MV-4-11 (cell line): ENCODE measurements at places on chromosomes 16 and 17.

GRCh38 chr16:82368041-82368440 is 198.0 kb upstream of the MPHOSPH6 start:
- DNase-seq = no peak

- peak; percentile 32 for DNase-seq
Measured at GRCh38 chr17:66715745-66716156, 119.2 kb upstream of the CACNG5 start.

DNA sequence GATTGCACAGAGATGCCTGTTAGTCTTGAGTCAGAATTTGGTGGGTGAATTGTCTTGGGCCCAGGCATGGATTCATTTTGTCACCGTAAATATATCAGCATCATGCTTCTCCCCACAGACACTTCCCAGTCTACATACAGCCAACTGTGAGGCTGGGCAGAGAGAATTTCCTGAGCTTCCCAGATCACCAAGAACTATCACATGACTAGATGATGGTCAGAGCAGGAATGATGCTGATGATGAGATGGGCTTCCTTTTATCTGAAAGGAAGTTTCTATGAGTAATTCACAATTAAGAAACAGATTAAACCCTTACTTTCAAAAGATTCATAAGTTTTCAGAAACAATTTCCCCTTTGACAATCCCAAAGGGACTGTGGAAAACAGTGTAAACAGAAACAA is 323 bp upstream of the KRTAP9-9 start:
- no peak for DNase-seq

DNA sequence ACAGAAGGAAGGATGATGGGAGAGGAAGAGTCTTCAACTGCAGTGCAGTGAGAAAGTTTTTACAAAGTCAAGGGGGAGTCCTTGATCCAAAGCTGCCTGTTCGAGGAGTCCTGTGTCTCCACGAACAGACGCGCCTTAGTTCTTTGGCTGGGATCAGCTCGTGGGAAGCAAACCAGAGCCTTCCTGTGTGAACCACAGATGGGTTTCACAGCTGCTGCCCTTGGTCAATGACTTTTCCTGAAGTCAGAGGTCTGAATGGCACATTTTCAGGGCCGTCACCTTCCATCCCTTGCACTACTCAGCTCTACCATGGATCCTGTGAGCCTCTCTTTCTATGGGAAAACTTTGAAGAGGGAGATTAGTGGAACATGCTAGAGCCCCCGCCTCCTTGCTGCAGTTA is 4.2 kb upstream of the SBK1 start:
- no peak for DNase-seq

DNA sequence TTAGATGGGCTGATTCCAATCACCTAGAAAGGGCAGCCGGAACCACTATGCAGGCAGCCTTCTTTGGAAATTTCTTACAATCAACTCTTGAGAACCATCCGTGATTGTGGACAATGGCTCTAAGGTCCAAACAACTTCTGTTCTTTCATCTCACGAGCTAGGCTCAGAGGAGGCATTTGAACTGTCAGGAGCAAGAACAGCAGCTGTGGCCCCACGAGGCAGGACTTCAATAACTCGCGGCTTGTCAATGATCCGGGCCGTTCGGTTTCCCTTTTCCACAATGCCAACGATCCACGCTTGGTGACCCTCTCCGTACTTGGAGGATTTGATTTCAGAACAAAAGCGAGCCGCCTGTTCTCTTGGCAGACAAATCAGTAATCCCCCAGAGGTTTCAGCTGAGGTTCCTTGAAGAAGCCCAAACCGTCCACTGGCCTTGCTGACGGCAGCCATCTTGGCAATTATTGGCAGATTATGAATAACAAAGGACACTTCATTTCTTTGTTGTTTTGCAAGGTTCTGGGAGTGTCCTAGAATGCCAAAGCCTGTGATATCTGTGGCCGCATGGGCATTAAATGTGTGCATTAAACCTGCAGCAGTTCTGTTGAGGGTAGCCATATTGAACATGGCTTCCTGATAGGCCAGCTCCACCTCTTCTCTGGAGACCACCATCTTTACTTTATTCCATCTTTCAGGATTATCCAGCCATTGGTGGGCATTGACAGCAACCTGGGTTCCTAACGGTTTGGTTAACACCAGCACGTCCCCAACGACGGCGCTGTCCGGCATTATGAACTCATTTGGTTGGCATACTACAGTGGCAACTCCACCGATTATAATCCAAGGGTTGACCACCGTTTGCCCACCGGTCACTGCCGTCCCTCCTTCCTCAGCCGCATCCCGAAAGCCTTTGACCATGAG is 1.2 kb downstream of the SEPHS2 start:
- DNase-seq = no peak

DNA sequence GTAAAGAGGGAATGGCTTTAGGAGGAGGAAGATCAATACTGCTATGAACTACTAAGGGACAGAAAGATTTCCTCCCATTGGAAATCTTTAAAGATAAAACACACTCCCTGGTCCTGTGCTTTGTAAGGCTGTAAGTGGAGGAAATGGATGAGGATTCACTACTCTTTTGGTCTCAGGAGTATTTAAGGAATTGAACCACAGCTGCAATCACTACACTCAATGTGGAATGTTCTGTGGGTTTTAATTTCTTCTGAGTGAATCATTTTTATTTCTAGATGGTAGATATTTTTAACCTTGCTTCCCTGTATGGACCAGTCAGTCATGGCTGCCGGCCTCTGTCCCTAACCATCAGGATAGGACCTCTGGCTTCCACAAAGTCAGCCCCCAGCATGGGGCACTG is 65.6 kb downstream of the SDR42E1 start:
- DNase-seq = no peak

DNA sequence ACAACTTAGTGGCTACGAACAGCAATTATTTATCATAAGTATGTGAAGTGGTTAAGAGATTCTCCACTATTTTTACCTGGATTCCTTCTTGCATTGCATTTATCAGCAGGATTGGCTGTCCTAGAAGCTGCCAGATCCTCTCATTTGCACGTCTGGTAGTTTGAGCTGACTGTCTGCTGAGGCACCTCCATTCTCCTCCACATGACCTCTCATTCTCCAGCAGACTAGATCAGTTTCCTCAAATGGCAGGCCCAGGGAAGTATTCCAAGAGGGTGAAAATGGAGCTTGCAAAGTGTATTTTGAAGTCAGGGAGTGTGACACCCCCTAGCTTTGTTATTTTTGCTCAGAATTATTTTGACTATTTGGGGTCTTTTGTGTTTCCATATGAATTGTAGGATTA is 870.1 kb downstream of the CDH11 start:
- no peak for DNase-seq

DNA sequence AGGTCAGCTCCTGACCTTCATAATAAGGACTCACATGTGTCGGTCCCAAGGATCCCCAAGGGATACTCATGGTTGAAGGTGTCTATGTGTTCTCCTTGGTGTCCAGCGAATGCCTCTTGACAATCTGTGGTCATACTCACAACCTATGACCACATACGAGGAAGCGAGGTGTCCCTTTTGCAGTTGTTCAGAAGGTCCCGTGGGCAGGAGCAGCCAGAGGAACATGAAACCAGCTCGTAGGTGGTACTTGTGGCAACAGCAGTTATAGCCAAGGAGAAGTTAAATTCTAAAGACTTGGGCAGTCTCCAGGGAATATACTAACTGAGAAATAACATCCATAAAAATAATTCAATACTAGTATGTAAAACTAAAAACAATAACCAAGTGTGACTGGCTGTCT is 685.3 kb downstream of the WWOX start:
- no peak for DNase-seq
